NCI-H2081 (cell line): ENCODE measurements at places on chromosomes 2 and 18.

DNA sequence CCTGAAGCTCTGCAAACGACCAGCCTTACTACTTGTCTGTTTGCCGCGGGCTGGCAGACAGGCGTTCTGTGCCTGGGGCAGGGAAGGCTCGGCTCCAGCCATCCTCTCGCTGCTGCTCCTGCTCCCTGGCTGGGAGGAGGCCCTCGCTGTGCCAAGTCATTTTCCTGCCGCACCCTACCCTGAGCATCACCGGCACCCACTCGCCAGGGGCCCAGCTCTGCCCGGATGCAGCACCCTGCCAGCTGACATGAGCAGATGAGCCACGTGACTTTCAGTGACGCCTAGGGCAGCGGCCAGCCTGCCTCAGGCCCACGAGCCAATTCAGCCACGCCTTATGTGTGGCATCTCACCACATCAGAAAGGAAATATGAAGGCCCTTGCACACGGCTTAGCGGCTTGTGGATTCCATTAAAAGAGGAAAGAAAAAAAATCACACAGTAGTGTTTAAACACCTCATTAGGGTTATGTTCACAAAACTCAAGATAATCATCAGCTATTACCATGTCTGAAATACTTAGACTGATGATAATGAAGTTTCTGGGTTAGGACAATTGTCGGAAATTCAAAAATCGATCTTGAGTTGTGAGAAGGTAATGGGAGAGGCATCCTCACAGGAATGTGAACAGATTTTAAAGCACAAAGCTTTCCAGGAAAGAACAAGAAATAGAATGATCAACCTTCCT, 250.5 kb downstream of the TWIST2 start:
- DNase-seq: no peak

GRCh38 chr2:151465771-151466170, 56.1 kb downstream of the RIF1 start:
- no peak for DNase-seq

DNA sequence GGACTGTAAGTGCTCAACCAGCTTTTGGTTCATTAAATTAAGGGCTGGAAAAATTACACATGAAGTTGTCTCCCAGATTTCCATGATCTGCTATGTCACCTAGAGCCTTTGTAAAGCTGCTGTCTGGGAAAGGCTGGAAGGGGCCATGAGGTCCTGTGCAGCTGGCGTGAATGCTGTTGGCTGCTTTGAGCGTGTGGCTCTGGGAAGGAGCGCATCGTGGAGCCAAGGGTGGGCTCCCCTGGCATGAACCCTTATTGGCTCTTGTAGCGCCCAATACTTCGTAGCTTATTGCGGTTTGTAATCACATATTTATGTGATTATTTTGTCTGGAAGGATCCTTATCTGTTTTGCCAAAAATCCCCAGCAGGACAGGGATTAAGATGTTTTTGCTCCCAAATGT, 70.5 kb upstream of the LMAN1 start:
- DNase-seq: no peak

DNA sequence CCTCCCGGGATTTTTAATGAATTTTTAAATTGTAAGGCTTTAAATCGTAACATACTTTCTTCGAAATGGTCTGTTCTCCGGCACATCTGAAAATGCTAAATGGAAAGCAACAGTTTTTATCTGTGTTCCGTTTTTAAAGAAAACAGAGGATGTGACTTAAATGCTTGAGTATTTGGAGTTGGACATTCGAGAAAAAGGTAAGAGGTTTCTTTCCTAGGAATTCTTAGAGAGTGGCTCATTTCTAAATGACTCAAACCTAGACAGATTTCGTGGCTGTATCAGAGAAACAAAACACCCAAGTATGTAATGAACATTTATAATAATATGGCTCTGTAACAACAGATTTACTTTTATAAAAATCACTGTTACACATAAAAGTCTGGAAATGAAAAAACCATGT, 177.6 kb upstream of the CCDC68 start:
- no peak for DNase-seq

DNA sequence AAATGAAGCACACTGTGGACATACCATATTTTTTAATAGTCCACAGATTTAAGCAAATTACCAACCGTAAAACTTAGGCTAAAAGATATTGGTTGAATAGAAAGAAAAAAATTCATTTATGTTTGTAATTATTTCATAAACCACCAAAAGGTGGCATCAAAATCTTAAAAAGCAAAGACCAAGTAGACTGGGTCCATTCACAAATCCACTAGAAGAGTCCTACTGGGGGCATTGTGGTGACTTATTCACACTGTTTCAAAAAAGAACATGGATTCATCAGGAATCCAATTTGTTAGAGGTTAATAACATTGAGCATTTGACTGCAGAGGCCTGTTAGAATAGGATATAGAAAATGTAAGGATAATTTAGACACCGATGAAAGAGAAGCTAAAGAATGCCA, 194.9 kb upstream of the KYNU start:
- DNase-seq: peak; percentile 3

- no peak for DNase-seq
Measured at GRCh38 chr2:37526323-37526722, 145.1 kb downstream of the CDC42EP3 start.

DNA sequence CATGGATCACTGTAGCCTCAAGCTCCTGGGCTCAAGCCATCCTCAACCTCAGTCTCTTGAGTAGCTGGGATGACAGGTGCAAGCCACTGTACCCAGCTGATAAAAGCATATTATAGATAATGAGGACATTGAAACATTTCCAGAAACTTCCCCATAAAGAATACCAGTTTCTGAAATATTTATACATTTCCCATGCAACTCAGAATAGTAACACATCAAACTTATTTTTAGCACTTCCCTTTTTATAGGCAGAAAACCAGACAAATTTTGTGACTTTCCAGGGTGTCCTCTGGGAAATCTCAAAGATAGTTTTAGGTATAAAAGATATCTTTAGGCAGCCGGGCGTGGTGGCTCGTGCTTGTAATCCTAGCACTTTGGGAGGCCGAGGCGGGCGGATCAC, 25.1 kb upstream of the DPYSL5 start:
- no peak for DNase-seq

- DNase-seq: no peak
Measured at GRCh38 chr2:230492107-230492506, 76.1 kb downstream of the SP100 start.

DNA sequence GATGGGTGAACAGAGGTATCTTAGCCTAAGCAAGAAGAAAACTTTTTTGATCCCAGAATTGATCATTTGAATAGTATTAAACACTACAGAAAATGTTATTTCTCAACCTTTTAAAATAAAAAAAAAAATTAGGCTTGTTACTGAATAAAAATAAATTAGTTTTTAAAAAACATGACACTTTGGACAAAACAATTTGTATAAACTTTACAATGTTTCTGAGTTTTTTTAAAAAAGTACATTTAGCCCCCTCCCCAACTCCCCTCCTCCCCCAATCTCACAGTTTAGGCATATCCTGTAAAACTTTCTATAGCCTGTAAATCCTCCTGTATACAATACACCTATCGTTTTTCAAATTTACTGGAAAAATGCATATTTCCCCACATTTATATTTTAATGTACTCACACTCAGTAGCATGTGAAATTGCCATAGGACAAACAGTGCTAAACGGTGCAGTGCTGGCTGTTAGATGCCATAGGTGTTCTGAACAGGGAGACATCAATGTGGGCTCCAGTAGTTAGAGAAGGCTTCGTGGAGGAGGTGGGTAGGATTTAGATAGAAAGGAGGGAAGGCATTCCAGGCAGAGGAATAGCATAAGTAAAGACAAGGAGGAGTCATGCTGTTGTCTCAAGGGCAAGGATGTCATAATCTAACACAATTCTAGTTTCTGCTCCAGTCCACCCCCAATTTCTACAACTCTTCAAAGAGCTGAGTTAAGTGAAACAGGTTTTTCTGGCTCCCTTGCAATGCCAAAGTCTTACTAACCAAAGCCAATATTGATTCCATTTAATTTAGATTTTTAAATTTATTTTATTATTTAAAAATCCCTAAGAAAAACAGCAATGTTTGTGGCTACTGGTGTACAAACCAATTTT, 50.9 kb downstream of the SP3 start:
- DNase-seq: no peak

DNA sequence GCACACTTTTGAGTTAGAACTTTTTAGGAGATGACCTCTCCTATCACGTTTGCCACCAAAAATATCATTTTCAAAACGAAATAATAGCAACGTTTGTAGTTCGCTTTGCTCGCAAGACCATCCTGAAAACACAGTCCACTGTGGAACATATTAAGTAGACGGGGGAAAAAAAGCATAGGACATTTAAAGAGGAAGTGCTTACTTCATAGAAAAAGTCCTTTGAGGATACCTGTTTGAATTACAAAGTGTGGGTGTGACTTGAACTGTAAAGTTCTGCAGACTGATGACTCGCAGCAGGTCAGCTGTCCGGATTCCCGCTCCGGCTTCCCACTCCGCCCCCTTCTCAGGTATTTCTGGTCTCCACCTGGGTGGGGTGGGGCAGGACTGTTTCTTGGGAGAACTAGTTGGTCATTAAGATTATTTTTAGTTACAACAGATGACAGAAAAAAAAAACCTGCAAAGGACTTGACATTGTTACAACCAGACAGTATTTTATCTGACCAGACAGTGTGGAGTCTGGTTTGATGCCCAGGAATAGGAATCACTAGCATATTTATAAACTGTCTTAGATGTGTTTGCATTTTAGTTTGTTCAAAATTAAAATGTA, 13.3 kb downstream of the CNOT11 start:
- DNase-seq: no peak

GRCh38 chr2:12897181-12897580, 180.4 kb downstream of the TRIB2 start:
- DNase-seq: no peak

GRCh38 chr2:23859983-23860382, 66.9 kb downstream of the ATAD2B start:
- no peak for DNase-seq

DNA sequence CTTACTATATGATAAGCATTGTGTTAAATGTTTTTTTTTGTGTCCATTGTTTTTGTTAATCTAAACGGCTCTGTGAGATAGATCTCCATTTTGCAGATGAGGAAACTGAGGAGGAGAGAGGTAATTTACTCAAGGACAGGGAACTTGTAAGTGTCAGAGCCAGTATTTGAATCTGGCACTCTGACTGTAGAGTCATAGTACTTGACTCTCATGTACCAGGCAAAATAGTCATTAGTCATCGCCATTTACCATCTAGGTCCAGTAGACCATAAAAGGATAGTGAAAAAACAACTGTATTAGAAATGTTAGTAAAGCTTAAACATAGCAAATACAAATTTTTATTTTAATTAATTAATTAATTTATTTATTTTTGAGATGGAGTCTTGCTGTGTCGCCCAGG, 4.8 kb downstream of the PSMD14 start:
- DNase-seq: no peak

GRCh38 chr18:64132871-64133270, 16.0 kb downstream of the LINC00305 start:
- DNase-seq: no peak

- DNase-seq: no peak
Measured at GRCh38 chr2:225536036-225536435, 136.5 kb downstream of the NYAP2 start.

DNA sequence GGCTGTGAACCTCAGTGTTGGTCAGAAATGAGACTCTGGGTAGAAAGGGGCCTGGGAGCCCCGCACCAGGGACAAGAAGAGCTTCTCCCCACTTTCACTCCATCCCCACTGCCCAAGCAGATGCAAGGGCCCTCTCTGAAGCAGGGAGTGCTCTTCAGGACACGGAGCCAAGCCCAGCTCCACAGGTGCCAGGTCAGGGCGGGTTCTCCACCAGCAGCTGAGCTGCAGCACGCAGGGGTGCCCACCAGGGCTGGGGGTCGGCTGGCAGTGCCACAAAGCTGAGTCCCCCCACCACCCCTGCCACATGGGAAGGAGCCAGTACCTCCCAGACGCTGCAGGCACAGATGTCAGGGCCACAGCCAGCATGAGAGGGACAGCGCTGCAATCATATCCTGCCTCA, 106.2 kb downstream of the INHBB start:
- no peak for DNase-seq

DNA sequence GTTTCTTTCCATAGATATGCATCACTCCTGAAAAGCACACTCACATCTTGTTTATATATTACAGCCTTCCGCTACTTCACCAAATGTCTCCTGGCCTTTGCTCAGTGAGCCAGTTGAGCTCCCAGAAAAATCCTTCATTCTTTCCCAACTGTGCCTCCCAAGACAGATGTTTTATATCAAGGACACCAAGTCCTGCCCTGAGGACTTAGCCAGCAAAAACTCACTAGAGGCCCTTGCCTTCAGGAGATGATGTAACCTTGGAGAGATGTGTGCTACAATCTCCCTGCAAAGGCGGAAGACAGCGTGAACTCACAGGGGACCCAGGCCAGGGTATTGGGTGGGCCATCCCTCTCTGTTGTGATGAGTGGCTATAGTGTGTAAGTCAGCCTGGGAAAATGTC, 86.1 kb upstream of the CTAGE1 start:
- DNase-seq: no peak

DNA sequence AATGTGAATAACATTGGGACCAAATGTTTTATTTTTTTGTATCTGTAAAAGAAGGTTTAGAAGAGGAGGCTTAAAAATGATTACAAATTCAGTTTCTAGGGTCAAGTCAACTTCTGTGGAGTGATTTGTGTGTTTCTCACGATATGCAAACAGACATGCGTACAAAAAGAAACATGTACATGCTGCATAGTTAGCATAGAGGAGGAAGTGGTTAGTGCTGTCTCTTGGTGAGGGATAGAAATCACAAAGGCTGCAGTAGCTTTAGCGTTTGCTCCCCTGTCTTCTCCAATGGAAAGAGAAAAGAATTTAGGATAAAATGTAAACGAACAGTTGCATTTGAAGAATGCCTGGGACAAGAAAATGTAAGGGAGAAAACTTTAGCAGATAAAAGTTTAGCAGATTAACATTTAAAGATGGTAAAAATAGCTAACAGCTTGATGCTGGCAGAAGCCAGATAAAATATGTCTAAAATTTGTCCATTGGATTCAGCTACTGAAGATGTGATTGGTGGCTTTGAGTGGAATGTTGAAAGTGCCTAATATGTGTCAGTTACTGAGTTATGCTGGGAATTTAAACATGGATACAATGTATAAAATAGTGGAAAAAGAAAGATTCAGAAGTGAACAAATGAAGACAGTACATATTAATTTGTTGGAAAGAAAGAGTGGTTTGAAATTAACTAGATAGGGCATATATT, 44.9 kb downstream of the MALT1 start:
- DNase-seq: no peak

- no peak for DNase-seq
Measured at GRCh38 chr2:56985609-56986008, 801.8 kb downstream of the CCDC85A start.

DNA sequence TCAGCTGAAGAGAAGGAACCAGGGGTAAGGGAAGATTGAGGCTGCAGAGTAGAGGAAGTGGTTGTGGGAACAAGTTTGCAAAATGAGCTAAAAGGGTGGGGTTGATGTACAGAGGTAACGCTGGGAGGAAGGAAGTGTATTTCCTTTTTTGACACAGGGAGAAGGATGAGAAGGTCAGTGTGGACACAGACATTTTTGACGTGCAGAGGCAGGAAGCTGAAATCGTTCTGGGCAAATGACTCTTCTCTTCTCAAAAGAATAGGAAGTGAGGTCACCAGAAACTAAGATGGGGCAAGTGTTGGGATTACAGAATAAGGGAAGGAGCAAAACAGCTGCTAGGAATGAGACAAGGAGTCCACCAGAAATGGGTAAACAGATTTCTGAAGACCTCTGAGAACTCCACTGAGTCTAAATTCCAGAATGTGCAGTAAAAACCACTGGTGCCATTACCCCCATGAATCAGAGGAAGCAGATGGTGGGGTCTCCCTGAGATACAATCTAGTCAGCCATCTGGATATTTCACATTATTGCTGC, 20.0 kb upstream of the RNF149 start:
- no peak for DNase-seq
